Forelimb muscle (tissue), 1 donor: ENCODE measurements at places on chromosomes 5 and 9.

- DNase-seq, result no peak
Observed at GRCh38 chr5:143453720-143454119, 50.2 kb upstream of the NR3C1 start.

DNA sequence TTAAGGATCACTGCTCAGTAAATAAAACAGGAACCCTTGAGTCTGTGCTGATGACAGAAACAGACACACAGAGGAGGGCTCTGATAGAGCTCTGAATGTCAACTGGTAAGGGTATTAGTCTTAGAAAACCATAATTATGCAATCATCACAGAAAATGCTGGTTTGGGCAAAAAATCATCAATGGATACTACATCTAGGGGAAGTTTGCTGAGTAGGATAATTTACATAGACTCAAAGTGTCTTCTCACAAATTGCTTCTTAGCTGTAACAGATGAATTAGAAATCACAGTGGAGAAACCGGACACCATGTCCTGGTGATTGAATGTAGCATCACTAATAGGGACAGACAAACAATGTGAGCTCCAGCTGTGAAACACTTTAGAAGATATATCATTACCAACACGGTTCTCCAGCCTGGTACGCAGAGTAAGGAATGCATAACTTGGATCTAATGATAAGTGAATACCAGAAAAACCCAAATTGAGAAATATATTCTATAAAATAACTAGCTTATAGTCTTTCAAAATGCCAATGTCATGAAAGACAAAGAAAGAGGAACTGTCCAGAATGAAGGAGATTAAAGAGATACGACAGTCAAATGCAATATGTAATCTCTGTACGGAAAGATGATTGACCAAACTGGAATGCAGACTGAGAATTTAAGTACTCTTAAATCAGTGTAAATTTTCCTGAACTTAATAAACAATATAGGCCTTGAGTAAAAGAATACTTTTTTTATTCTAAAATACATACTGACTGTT is 17.3 kb downstream of the CHD1 start:
- no peak for DNase-seq

DNA sequence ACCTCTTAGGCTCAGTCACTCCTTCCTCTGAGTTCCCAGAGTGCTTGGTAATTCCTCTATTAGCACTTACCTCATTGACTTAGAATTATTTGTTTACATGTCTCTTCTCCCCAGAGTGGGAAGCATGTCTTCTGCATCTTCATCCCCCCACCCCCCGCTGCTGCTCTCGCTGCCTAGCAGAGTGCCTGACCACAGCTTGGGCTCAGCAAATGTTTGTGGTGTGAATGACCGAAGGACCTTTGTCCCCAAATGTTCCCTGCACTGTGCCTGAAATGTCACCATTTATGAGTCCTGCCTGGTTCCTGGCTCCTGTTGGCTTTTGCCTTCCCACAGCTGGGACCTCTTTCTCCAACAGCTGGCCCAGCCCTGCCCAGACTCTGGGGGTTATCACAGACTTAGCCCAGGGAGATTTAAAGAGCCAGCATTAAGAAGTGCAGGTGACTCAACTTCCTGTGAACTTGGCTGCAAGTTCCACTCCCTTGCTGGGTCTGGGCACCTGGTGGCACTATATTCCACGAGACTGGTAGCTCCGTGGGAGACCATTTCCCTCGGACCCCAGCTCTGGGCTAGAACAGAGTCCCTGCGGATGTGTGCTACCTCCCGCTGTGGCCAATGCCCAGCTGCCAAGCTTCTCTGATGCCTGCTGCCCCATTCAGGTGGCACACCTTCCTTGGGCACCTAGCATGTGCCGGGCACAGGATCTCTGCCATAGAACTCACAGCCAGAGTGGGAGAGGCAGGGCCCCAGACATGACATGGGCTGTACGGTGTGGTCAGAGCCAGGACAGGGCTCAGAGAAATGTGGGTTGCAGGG is 1.8 kb upstream of the HMCN2 start:
- DNase-seq, result no peak

DNA sequence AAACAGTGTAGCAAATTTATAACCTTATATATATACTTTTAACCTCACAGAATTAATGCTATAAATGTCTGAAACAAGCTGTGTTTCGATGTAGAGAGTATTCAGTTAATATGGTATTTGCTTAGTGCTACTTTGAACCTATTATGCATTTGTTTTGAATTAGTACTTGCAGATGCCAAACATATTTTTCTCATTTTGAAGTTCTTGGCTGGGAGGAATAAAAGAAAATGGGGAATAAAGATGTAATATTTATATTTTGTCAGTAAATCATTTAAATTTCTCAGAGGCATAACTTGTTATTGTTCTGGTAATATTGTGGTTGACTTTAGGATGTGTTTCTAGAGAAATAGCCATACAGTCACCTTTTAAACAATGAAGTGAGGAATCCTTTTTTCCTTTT is 175.9 kb upstream of the IZUMO3 start:
- DNase-seq, result peak; percentile 43

- no peak for DNase-seq
Observed at GRCh38 chr5:141835928-141836670, 42.1 kb downstream of the PCDH1 start.

DNA sequence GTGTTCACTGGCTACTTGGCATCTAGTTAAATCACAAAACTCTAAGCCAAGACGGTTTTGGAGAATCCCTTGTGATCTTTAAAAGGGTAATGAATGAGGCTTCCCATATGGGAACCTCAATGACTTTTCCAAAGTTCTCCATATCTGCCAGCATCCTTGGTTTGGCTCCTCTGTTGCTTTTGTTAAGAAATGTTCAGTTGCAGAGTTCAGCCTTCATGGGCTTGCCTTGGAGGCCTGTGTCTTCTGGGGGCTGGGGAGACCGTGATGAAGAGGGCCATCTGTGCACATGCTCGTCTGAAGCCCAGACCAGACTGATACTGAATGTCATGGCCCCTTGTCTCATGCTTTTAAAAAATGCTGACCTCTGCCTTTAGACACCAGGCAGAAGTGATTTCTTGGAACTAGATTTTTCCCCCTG is 84.3 kb downstream of the RAI14 start:
- no peak for DNase-seq

GRCh38 chr9:88947581-88948573 is 43.4 kb upstream of the S1PR3 start:
- no peak for DNase-seq

DNA sequence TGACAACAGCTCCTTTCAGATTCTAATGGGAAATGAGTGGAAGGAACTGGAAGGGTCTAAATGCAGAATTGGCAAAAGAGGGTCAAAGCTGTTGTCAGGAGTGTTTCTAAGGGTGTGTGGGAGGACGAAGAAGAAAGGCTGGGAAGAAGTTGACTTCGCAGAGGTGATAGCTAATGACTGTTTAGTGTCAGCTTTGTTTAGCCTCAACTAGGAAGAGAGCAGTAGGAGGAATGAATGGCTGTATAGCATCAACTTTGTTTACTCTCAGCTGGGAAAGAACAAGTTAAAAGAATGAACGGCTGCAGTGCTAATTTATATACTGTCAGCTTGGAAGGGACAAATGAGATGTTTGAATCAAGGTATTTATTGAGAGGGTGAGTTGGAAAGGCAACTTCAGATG is 5.9 kb upstream of the LIX1 start:
- no peak for DNase-seq

- DNase-seq, result no peak
Observed at GRCh38 chr5:58019614-58020013, 440.3 kb downstream of the PLK2 start.

GRCh38 chr9:137218754-137219271 is 3.2 kb downstream of the RNF208 start:
- DNase-seq, result no peak

GRCh38 chr5:142925795-142926194 is 155.6 kb downstream of the ARHGAP26 start:
- DNase-seq, result peak; percentile 39

DNA sequence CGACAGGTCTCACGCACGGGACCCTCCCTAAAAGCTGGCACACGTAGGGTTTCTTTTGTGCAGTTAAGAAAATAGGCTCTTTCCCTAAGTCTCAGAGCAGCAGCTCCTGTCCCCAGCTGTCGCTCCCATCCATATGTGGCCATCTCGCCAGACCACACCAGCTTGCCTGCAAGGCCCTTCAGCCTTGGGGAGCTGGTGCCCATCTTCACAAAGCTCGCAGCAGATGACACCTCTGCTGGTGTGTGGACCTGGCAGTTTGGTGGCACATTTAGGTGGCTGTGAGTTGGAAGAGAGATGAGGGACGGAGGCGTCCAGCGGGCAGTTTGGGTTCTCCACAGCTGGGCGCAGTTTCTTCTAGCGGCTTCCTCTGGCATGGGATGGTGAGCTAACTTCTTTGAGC is 239.0 kb downstream of the FANCC start:
- DNase-seq, result no peak

DNA sequence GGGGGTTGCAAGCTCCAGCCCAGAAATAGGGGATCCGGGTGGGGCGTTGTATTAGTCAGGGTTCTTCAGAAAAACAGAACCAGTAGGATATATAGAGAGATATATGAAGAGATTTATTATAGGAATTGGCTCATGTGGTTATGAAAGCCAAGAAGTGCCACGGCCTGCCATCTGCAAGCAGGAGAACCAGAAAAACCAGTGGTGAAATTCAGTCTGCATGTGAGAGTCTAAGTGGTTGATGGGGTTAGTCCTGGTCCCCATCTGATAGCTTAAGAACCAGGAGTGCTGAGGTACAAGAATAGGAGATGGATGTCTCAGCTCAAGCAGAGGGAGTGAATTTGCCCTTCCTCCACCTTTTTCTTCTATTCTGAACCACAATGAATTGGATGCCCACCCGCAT is 123.4 kb upstream of the APC start:
- no peak for DNase-seq

DNA sequence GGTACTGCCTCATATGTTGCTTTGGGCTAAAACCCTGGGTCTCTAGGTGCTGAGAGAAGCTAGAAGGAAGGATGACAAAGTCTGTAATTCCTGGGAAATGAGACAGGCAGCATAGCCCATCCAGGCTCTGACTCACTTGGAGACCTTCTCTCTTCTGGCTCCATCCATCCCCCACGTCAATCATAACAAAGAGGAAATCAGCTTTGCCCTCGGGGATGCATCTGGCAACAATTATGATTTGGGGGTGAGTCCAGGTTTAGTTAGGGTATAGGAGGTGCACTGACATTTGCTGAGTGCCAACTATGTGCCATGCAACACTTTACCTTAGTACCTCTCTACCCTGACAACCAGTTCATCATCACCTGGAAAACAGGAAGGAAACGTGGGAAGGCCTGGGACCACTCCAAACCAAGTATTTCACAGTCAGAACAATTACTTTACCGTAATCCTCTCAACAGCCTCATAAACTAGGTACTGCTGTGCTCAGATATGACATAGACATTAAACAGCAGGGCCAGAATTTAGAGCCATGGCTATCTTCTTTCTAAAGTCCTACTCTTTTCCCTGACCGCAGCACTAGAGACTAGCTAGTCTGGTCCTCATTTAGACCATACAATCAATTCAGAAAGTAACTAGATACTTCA is 39.1 kb upstream of the GZMA start:
- DNase-seq, result no peak

GRCh38 chr9:99873943-99874584 is 32.4 kb upstream of the STX17 start:
- no peak for DNase-seq

DNA sequence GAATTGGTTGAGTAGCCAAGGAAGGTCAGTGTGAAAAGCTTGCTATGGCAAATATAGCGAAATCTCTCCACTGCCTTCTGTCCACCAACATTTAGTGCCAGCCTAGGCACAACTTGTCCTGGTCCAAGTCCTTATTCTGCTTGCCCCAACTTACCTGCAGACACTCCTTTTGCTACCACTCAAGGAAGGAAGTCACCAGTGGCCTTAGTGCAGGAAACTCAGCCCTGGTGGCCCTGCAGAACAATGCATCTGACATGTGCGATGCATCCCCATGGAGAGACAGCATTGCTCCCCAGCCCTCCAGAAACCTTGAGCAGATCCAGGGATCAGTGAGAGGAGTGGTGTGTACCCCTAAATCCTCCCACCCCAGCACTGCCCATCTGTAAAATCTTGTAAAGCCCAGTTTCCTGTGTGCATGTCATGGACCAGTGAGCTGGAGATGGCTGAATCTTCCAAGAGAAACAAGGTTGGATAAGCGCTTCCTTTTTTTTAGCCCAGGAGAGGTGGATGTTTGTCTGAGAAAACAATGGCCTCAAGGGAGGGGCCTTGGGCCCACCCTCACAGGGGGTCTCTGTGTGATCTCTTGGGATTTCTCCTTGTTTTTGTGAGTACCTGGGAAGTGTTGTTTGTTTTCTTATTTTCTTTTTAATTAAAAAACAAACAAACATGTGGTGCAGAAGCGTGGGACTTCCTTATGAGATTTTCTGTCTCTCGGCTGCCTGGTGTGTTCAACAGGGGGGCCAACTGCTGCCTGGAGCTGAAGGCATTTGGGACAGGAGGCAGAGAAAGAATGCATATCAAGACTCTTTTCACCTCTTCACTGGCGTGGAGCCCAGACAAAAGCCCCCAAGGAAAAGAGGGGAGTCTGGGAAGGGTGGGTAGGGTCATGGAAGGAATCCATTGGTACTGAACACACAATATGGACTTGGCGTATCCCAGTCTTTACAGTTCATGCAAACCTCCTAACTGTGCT is 3.6 kb downstream of the FOXI1 start:
- DNase-seq, result no peak

DNA sequence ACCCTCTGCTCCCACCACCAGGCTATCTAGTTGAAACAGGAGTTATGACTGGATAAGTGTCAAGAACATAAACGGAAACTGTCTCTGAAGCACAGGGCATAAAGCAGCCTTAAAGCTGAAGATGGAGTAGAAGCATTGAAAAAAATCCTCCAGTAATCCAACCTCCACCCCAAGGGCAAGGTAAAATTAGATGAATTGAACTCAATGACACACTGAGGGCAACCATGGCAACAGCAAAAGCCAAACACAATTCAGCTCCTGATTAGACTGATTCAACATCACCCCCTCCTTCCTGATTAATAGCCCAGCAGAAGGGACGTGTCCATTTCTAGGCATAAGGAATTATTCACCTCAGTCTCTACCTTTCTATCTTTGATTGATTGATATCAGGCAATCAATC is 183.2 kb upstream of the MAP3K1 start:
- no peak for DNase-seq

DNA sequence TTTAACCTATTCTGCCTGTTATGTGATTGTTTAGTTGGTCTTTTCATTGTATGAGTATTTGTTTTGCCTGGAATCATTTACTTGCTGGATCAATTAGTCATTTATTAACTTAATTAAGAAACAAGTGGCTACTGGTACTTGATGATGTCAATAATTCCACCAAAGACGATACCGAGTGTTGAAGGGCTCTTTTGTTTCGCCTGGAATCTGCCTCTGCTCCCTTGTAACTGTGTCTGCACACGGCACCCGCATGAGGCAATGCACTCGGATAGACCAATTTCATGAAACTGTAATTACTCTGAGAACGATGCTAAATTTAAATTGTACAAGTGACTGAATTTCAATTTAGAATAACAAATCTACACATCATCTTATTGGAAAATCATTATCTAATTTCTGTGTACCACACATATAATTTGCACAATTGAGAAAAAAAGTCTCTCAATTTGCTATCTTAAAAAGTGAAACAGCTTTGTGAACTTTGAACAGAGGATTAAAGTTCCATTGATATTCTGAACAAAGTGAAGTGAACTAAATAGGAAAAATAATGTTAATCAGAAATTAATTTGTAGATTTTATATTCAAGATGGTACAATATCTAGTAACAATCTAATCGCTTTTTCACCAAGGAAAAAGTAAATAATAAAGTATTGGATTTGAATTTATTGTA is 143.2 kb downstream of the CTNND2 start:
- DNase-seq, result no peak
